ENCODE measurements at places on chromosomes 2 and 18.
A peak's percentile ranks its signal among the peaks of the same experiment; 100 is the strongest.

GRCh38 chr2:25410370-25410769 is 68.6 kb upstream of the DNMT3A start:
- no peak for DNase-seq

DNA sequence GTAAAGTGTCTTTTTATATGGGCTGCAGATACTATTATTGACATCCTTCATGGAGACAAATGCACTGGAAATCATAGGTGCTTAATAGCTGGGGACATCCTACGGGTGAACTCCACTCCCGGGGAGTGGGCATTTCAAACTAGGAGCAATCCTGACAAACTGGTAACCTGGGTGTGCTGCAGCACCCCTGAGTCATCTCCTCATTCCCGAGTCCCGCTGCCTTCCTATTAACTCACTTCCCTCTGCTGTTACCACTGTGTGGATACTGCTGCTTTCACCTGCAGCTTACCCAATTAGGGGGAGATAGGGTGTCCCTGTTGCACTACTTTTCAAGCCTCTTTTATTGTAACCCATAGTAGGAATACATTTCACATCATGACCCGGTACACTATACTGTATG is 134.2 kb downstream of the RAPGEF4 start:
- DNase-seq, result no peak

GRCh38 chr2:54665436-54665856 is 58.0 kb upstream of the EML6 start:
- DNase-seq, result peak; percentile 63

- no peak for DNase-seq
Measured at GRCh38 chr2:167431949-167432348, 543.7 kb downstream of the XIRP2 start.

- DNase-seq, result no peak
Measured at GRCh38 chr2:10242451-10242850, 60.3 kb upstream of the HPCAL1 start.

DNA sequence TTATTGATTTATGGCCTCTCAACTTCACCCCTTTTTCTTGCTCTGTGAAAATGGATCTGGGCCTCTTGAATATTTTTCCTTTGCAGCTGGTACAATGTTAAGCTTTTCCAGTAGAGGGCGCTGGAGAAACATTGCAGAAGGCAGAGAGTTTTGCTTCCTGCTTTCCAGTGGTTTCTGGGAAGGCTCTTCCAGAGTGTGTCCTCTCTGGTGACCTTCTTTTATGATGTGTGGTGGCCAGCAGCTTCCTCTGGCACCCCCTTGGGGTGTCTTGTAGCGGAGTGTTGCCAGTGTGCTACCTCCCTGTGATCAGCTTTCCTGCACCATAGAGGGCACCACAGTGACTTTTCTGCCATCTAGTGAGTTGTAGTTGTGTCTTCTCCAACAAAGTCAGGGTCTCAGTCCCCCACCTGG is 25.4 kb upstream of the MGAT5 start:
- DNase-seq, result peak; percentile 56
